ENCODE measurements at places on chromosomes 6 and 20.

GRCh38 chr6:143196525-143197225 is 136.0 kb downstream of the AIG1 start:
- no peak for DNase-seq

GRCh38 chr20:59400708-59401107 is 100.3 kb downstream of the EDN3 start:
- DNase-seq: no peak

GRCh38 chr6:36312854-36313648 is 23.6 kb downstream of the BNIP5 start:
- DNase-seq: no peak

DNA sequence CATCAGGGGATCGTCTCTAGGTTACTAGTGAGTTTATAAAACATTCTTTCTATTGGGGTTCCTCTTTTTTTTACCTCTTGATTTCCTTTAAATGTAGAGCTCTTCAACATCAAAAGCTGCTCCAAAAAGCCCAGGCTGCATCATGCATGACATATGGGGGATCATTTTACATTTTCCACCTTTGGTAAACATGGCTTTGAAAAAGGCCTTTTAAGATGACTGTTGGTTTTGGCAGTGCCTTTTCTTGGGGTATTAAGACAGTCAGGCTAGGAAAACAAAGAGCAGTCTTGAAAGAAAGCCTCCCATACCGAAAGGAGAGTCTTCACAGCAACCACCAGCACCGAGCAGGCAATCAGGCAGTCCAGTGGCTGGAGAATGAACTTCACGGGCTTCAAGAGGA is 73.2 kb downstream of the NPEPL1 start:
- no peak for DNase-seq

All from omental fat pad (tissue), 4 donors.